HFFc6 (cell line): ENCODE measurements at places on chromosomes 16 and 17. TPM values are rescaled to one million over a fixed set of nuclear protein-coding genes. Genes with fewer than 3 reads are reported as not detected.

PLD6 gene
- total RNA-seq = 1.6 to 3.6 TPM (median 3.4 TPM) in 3 replicates

KRTAP1-1 gene
- 0.35 to 0.85 TPM (median 0.48 TPM) in 3 replicates for total RNA-seq

RAI1 gene
- total RNA-seq = 28.7 and 29.3 TPM in 2 replicates

DNA sequence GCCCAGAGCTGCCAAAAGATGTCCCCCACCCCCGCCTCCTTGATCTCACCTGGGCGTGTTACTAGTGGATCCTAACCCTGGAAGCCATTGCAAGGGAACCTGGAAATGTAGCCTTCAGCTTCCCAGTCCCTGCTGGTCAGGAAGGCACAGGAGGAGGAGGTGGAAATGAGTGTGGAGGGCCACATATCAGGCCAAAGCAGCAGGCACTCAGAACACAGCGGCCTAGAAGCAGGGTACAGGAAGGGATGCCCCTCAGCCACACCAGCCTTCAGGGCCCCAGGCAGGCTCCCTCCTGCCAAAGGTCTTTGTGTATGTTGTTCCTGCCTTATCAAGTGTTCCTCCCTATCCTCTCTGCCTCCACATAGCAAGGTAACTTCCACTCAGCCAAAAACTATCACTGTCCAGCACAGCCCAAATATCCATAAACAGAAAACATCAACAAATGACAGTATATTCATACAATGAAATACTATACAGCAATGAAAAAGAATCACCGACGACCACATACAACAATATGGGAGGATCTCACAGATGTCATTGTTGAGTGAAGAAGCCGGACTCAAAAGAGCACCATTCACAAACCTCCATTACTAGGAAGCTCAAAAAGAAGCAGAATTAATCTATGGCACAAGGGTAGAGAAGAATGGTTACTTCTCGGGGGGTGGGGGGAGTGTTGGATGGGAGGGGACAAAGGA is 28.2 kb upstream of the TNFRSF13B start:
- H3K36me3 ChIP-seq = no peaks in the 10 kb centered on the region
- no peak for DNase-seq
- H3K27ac ChIP-seq = no peak overlapping the region
- peaks cover 3% of the 10 kb centered on the region for H3K27me3 ChIP-seq

DNA sequence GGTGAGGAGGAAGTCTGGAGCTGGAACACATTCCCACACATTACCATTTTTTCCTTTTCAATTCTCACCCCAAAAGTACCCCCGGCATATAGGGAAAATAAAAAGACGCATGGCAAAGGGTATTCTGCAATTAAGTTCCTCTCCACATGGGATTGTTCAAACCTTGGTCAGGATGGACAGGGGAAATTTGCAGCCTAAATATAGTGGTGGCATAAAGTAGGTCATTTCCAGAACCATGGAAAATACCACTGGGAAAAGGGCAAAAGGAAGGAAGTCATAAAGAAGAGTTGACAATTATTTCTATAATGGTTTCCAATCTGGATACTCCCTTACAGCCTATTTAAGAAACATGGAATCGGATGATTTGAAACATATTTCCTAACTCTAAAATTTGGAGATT is 135.8 kb downstream of the STX8 start:
- H3K27me3 ChIP-seq = no peaks in the 10 kb centered on the region; the same call in 1 of the 2 replicates
- H3K4me1 ChIP-seq = no peaks in the 10 kb centered on the region
- DNase-seq = no peak
- H3K4me3 ChIP-seq = no peak overlapping the region
- no peak overlapping the region for H3K27ac ChIP-seq
- H3K36me3 ChIP-seq = peaks cover 4% of the 10 kb centered on the region; the same call in 1 of the 2 replicates
